ENCODE measurements at places on chromosomes 12 and 14.

DNA sequence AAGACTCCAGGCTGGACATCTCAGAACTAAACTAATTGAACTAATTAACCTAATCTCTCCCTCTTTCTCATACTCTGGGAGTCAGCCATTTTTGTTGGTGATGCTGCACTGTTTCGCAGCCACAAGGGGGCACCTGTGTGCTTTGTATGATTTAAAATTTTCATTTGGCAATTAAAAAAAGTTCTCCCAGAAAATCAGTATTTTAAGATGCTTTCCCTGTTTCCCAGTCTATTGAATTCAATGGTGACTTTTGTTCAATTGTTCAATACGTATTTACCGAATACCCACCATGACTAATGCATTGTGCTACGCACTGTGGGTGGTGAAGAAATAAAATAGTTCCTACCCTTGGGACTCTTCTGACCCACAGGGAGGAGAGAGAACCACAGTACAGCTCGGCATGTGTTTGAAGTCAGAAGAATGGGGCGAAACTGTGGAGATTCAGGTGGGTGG is 63.7 kb downstream of the ZNF664 start:
- peak; percentile 67 for DNase-seq

- no peak for DNase-seq
Observed at GRCh38 chr12:54006559-54007220, 2.1 kb upstream of the HOXC8 start.

GRCh38 chr14:38419579-38419978 is 163.7 kb upstream of the CLEC14A start:
- DNase-seq: no peak

- no peak for DNase-seq
Observed at GRCh38 chr12:123990511-123990910, 17.5 kb downstream of the ZNF664 start.

DNA sequence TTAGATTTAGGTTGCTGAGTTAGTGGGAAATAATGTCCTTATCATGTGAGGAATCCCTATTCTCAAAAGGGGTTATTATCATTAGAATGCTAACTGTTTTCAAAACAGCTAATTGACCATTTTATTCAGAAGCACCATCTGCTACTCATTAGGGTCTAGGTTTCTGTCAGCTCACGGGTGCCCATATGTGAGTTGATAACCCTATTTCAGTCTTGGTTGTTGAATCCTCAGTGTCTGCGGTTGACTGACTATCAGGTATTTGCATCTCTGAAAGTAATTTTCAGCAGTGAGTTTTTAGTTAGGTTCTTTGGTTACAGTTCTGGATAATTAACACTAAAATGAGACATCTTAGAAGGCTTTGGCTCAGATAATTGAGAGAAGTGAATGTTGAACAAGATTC is 1404.0 kb downstream of the AACS start:
- DNase-seq: no peak

DNA sequence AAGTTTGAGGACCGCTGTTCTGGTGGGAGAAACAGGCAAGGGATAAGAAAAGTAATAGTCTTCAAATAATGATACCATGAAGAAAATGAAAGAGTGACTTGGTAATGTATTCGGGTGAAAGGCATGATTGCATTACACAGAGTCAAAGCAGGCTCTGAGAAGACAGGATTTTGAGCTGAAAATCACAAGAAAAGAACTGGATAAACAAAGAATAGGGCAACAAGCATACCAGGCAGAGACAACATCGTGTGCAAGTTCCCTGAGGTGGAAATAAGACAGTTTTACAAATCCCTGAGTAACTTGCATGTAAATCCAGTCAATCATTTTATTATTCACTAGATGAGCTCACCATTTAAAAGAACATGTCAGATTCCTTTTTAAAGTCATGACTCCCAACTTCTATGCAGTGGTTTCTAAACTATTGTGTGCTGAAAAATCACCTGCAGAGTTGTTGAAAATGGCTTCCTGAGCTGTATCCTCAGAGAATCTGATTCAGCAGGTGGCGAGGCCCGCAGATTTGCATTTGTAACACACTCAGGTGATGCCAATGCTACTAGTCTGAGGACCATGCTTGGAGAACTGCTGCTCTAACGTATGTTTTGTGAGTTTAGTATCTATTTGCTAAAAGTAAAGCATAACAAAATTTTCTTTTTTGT is 133.0 kb upstream of the ABCD2 start:
- no peak for DNase-seq

DNA sequence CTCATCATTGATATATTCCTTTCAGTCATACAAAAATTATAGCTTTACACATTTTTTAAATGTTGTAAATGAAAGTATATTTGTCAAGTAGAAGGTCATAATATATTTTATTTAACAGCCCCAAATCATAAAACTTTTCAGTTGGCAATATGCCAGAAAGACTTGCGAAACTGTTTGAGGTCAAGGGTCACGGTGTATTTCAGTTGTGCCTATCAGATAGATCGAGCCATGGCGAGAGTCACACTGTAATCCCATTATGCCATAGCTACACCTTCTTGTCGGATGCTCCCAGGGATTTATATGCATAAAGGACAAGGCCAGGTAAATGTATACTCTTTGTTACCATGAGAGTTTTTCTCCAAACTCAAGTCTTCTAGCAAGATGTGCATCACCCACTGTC is 26.7 kb upstream of the G2E3 start:
- no peak for DNase-seq

DNA sequence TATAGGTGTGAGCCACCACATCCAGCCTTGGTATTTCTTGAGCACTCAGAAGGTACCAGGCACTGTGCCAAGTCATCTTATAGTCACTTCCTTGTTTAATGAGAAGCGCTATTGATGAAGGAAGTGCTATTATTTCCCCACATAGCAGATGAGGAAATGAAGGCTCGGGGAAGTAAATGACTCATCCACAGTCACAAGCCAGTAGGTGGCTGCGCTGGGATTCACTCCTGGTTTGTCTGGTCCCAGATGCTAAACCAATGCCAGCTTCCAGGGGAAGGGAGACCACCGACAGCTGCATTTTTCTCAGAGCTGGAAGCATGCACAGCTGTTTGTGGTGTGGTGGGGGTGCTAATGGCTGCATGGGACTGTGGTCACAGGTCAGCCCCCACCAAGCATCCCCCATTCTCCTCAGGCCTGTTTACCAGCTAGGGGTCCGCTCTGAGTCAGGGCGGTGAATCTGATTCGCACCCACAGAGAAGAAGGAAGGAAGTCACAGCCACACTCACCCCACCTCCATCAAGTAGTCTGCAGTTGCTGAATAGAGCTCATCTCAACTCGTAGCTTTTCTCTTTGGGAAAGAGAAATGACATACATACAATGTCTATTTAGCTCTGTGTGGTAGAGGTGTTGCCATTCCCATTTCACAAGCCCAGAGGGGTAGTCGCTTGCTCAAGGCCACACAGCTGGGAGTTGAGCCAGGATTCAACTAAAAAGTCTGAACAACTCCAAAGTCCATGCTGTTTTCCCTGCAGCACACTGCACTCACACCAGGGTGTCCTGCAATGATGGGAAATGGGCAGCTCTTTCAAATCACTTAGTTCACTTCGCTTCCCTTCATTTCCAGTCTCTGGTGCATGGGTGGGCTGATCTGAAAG is 6.3 kb upstream of the LTBP2 start:
- no peak for DNase-seq

GRCh38 chr14:81625343-81625742 is 91.7 kb upstream of the SEL1L start:
- DNase-seq: peak; percentile 65

DNA sequence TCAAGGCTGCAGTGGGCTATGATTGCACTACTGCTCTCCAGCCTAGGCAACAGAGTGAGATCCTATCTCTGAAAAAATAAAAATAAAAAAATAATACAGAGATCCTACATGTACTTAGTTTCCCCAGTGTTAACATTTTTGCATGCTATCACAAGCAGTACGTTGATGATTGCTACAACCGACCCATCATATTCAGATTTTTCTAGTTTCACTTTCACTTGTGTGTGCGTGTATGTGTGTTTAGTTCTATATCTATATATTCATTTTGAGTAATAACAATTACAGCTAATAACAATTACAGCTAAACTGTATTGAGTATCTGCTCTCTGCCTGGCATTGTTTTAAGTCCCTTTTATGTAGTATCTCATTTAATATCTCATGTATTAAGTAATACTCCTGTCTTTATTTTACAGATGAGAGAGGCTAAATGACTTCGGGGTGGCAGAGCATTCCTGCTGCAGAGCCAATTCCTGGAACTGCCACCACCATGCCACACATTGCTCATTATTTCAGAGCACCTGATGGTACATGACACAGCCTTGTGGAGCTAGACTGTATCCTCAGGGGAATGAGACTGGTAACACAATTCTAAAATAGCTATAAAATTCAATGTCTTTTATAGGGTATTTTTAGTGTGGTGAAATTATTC is 153.1 kb downstream of the BCAT1 start:
- no peak for DNase-seq

- DNase-seq: peak; percentile 60
Observed at GRCh38 chr14:60647081-60647836, 2.0 kb downstream of the SIX1 start.

GRCh38 chr12:50562520-50563433 is 58.0 kb downstream of the DIP2B start:
- DNase-seq: no peak

- DNase-seq: no peak
Observed at GRCh38 chr12:92063641-92064040, 82.0 kb downstream of the BTG1 start.

DNA sequence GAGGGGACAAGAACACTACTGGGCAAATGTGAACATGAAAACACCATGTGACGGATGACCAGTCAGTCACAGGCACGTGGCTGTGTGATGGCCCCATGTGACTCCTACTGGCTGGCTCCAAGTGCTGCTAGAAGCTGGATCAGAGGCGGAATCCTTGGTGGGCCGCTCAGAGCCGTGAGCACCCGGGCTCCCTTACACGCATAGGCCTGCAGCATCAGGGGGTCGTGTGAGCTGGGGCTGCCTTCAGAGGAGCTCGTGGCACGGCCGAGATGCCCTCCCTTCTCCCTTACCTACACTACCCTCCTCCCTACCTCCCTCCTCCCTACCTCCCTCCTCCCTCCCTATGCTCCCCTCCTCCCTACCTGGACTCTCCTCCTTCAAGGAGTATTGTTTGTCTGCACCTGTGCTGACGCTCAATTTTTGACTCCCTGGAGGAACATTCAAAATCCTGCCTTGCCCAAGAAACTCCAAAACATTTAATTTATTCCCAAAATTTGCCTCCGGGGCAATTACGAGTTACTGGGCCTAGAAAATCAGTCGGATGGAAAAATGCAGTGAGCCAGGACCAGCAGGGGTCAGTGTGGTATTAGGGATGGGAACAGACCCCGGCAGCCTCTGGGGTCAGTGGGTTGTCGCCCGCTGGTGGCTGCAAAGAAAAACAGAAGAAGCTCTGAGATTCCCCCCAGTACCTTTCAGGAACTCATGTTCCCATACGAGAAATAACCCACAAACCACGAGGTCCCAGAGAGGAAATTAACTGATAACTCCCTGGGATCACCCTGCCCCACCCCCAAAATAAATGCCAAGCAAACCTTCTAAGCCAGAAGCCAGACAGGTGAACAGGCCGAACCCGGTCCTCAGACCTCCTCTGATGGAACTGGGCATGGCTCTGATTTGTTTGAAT is 61.3 kb downstream of the C14orf132 start:
- DNase-seq: peak; percentile 83

- no peak for DNase-seq
Observed at GRCh38 chr12:48828293-48828692, 10.0 kb downstream of the CACNB3 start.

- DNase-seq: no peak
Observed at GRCh38 chr14:55911776-55912175, 206.4 kb upstream of the PELI2 start.

GRCh38 chr12:121632069-121632970 is 6.0 kb downstream of the ORAI1 start:
- DNase-seq: no peak

DNA sequence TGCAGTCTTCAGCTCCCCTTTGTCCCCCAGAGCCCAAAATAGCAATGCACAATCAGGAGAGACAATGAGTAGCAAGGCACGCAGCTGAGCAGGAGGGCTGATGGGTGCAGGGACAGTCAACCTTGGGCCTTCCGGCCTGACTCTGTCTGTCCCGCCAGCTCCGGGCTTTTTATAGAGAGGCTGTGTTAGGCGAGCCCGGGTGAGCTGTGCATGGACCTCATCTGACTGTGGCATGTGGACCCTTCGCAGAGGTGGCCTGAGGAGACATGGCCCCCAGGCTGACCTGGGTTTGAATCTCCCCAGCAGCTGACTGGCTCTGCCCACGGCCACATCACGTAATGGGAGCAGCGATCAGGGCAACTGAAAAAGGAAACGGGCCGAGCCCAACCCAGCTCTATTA is 177.9 kb downstream of the TSPAN9 start:
- DNase-seq: no peak

DNA sequence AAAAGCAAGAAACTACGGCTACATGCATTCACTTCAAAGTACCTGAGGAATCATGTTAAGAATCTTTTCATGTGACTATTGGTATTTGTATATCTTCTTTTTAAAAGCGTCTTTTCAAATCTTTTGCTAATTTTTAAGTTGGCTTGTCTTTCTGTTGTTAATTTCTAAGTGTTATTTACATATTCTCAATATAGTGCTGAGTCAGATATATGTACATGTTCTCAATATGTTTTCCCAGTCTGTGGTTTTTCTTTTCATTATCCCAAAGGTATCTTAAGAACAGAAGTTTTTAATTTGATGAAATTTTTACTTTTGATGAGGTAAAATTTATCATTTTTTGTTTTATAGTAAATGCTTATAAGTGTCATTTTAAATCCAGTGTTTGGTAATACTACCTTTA is 24.0 kb downstream of the DCP1B start:
- DNase-seq: no peak

GRCh38 chr12:32419520-32419960 is 20.2 kb downstream of the FGD4 start:
- no peak for DNase-seq

DNA sequence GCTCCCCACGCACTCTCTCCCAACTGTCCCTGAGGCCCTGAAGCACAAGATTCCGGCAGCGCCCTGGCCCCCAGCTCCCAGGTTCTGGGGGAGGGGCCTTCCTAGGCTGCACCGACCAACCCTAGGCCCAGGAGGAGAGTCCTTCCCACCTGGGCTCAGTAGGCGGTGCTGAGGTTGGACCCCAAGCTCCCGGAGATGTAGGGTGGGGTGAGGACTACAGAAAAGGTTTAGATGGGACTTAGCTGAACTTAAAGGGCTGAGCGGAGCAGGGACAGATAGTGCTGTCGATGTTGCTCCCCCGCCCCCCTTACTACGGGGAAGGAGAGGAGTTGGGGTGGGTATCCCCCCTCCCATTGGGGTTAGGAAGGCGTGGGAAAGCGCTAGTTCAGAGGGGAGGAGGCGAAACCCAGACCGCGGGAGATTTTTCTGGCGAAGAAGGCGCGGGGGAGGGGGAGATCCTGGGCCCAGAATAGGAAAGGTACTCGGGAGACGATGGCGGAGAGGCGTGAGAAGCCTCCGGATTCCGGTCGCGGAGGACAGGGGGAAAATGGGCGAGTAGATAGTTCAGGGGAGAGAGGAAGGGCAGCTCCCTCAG is 4.2 kb upstream of the BAZ2A start:
- DNase-seq: peak; percentile 93
